ENCODE measurements at places on chromosomes 1 and 21. TPM values are rescaled to one million over a fixed set of nuclear protein-coding genes. Genes with fewer than 3 reads are reported as not detected.

The KCNK2 gene
- 1.4 TPM for total RNA-seq

The NFASC gene
- 2.0 TPM for total RNA-seq

The PADI2 gene
- total RNA-seq: 358 TPM

The TRNP1 gene
- 0.84 TPM for total RNA-seq

The CA6 gene
- not detected for total RNA-seq

The GBP4 gene
- total RNA-seq: 2.2 TPM

The TTC39A gene
- 6.3 TPM for total RNA-seq

The CHI3L2 gene
- total RNA-seq: 0.80 TPM

The LCE1D gene
- not detected for total RNA-seq

All from psoas muscle (tissue), 8 donors.